ENCODE measurements at places on chromosomes 7 and 10. TPM values are rescaled to one million over a fixed set of nuclear protein-coding genes. Genes with fewer than 3 reads are reported as not detected.

HSPA14 gene
- 8.8 TPM for polyA plus RNA-seq

- no peak for DNase-seq
Measured at GRCh38 chr10:120048391-120048790, 155.9 kb downstream of the SEC23IP start.

- DNase-seq = no peak
Measured at GRCh38 chr7:130791746-130792145, 57.7 kb upstream of the KLF14 start.

DNA sequence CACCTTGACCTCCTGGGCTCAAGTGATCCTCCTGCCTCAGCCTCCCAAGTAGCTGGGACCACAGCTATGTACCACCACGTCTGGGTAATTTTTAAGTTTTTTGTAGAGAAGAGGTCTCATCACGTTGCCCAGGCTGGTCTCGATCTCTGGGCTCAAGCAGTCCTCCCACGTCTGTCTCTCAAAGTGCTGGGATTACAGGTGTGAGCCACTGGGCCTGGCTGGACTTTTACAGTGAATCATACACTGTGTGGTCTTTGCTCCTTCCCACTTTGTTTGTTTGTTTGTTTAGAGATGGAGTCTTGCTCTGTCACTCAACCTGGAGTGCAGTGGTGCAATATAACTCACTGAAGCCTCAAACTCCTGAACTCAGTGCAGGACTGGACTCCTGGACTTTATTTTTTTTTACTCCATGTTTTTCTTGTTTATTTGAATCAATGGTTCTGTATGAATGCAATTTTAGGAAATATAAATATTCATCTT lies 12.5 kb downstream of the PPIA start:
- no peak for DNase-seq

- DNase-seq = no peak
Measured at GRCh38 chr10:97065686-97066660, 119.8 kb downstream of the SLIT1 start.

GRCh38 chr10:94097656-94098055 lies 103.9 kb downstream of the PLCE1 start:
- DNase-seq = no peak

Measured in heart right ventricle (tissue), 16 donors.